ENCODE measurements at places on chromosomes 12 and 14.

DNA sequence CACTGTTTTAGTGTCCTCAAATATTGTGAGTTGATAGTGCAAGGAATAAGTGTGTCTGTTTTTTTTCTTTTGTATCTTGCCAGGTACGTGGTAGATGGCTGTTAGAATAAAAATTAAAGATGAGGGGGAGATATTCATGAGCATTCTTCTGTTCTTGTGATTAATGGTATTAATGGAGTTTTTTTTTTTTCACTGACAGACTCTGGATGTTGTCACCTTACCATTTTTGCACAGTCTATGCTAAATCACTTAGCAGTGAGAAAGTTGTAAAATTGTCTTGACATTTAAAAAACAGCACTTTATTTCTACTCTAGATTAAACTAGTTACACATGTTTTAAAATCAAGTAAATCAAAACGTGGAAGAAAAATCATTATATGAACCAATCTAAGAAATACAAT lies 204.3 kb downstream of the MDGA2 start:
- DNase-seq = no peak

DNA sequence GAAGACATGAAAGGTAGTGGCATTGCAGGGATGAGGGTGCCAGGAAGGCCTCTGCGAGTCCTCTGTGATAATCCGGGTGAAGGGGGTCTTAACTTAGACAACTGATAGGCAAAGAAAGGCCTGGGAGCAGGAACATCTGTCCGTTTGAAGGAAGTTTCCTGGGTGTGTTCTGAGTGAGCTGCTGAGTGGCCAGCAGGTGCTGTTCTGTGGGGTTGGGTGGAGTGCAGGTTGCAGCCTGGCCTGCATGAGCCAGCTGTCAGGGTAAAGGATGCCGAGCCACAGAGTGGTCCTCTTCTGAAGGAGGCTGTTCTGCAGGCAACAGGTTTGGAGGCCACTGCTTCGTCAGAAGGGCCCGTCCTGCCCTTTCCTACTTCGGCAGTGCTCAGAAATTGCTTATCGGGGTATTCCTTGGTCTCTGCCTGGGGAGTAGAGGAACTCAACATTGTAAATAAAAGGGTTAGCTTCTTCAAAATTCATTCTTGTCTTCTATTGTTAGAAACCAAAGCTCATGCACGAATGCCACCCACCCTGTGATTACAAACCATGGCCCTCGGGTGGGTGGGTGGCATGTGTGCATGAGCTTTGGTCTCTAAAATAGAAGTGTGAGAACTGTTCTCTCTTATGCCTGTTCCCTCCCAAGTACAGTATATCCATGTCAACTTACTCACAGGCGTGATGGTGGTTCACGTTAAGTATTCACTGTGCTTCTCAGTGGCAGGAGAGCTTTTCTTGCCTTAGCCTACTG lies 118.9 kb downstream of the CHST11 start:
- DNase-seq = no peak

- DNase-seq = no peak
Observed at GRCh38 chr12:95195122-95195521, 22.1 kb downstream of the FGD6 start.

DNA sequence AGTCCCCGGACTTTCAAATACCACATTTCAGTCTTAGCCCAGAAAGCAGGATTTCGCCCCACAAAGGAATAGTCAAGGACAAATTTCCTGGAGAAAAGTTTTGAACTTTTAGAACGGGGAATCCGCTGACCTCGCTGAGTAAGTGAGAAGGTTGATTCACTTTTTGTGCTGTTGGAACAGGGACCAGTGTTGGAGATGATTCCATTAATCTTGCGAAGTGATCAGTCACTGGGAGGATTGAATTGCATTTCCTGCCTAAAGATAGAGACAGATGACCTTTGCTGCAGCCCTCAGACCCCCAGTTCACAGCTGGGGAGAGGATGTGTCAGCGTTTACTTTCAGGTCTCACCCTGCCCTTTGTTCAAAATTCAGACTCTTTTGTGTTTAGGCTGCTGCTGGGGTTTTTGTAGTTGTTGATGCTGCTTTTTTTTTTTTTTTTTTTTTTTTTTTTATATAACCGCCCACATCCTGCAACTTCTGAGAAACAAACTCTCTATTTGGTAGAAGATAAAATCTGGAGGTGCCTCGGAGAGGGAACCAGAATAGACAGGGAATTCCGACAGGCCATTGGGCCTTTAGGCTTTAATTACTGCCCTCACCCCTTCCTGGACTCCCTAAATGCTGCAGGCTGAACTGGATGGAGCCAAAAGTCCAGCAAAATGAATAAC lies 9.8 kb upstream of the KDM2B start:
- peak; percentile 22 for DNase-seq

GRCh38 chr14:30204431-30204980 lies 276.9 kb upstream of the PRKD1 start:
- DNase-seq = no peak

DNA sequence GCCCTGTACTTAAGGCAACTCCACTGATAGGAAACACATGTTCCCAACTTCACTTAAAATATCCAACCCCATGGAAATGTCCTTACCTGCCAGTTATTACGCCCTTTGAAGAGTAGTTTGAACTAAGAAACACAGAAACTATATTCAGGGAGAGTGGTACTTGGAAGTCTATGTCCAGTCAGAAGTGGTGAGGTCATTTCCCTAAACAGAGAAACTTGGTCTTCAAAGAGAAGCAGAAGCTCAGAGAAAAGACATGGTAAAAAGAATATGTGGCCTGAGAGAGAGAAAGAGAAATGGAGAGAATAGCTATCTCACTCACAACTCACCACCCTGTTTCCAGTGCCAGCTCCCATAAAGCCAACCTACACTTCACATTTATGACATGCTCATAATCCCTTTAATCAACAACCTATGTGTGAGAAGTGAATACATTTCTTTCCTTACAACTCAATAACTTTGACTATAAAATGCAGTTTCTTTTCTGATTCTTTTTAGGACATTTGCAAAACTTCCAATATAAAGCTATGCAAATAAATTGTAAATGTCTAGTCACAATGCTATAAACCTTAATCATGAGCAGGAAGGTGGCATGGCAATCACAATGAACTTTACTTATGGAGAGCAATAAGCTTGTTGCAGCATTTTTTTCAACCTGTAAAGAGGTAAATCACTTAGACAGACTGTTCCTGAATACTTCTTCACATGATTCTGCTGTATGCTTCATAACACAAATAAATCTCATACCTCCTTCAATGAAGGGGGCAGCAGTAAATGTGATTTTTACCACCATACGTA lies 67.1 kb downstream of the CPNE8 start:
- DNase-seq = no peak

GRCh38 chr12:92111256-92111655 lies 34.4 kb downstream of the BTG1 start:
- DNase-seq = no peak

DNA sequence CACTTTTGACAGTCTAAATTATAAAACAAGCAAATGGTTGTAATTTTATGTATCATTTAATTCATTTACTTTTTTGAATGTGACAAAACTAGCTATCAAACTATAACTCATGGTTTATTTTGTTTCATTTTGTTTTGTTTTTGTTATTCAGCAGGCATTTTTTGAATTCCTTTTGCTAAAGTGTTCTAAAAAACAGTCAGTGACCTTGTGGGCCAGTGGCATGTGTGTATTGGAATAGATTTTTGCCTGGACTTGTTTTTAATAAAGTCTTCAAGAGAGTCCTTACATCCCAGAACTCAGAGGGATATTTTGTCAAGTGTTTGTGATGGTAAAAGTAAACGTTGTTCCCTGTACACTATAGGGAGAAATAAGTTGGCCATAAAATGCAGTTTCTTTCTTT lies 369.7 kb upstream of the SYT1 start:
- no peak for DNase-seq

DNA sequence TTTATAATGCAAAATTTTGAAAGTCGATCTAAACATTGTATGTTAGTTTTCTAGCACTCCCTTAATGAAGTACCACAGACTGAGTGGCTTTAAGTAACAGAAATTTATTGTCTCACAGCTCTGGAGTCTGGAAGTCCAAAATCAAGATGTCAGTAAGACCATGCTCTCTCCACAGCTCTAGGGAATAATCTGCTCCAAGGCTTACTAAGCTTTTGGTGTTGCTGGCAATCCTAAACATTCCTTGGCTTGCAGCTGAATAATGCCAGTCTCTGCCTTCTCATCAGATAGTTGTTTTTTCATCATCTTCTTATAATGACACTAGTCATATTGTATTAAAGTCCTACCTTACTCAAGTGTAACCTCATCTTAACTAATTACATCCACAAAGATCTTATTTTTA lies 102.2 kb downstream of the RASSF9 start:
- DNase-seq = no peak

GRCh38 chr12:117294189-117294603 lies 67.2 kb downstream of the NOS1 start:
- no peak for DNase-seq

- no peak for DNase-seq
Observed at GRCh38 chr12:46839964-46840363, 14.2 kb upstream of the SLC38A4 start.

GRCh38 chr12:121925358-121925695 lies 6.9 kb downstream of the CFAP251 start:
- no peak for DNase-seq

GRCh38 chr12:4379405-4379804 lies at the start of gene FGF23:
Gene FGF23 (minus strand): TSS chr12:4379712. CDS start chr12:4379582, 130 bp downstream.
- no peak for DNase-seq

DNA sequence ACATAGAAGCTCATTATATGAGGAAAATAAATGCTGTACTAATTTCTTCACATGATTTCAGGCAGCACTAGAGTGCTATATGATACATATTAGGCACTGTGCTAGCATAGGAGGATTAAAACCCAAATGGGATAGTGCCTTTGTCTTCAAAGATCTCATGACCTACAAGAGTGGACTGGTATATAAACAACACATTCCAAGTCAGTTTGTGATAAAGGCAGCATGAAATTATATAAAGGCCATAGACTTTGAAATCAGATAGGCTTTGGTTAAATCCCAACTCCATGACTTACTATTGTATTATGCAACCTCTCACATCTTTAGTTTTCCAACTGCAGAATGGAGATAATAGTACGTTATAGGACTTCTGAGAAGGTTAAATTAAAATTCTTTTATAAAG lies 179.7 kb downstream of the RAD51B start:
- DNase-seq = no peak
